EH (cell line): ENCODE measurements at places on chromosomes 1 and 21.

DNA sequence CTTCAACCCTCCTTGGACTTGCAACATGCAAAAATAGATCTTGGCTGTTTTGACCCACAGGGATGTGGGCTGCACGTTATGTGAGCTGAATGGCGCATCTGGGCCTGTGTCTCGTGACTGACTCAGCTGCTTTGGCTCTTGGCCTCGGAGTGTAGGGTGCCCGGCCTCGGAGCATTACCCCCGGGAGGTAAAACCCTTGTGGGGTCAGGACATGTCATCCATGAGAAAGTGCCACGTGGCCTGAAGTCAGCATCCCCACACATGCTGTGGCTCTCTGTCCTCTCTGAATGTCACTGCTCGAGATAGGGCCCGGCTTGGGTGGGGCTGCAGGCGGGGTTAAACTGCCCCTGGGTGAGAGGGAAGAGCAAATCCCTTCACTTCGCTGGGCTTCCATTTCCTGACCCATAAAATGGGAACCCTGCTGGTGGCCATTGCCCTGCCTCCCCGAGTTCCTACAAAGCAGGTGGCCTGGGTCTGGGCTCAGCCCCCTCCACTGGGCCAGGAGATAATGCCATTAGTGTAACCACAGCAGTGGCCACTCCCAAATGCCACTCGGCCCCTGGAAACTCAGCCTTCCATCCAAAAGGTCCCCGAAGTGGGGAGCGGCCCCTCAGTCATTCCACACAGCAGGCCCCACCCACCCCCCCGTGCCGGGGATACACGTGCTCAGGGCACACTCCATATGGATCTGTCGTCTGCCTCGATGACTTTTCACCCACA is 22.8 kb upstream of the TSPEAR start:
- DNase-seq = peak; percentile 9

GRCh38 chr1:56931211-56931610 is 34.6 kb downstream of the C8B start:
- DNase-seq = no peak

GRCh38 chr1:87791931-87792740 is 463.5 kb downstream of the LMO4 start:
- no peak for DNase-seq

DNA sequence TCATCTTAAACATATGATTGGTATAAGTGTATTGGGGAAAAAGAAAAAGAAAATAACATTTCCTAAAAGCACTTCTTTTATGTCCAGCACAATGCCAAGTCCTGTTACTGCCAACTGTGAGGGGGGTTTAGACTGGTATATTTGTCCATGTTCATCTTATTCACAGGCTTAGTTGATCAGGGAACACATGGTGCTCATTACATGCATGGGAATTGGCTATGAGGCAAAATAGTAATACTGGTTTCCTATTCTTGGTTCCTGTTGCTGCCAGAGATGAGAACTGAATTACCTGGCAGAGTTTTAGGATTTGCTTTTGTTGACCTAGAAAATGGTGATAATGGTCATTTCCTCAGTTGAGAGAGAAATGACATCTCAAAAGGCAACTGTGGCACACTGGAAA is 398.8 kb downstream of the DUSP10 start:
- no peak for DNase-seq

DNA sequence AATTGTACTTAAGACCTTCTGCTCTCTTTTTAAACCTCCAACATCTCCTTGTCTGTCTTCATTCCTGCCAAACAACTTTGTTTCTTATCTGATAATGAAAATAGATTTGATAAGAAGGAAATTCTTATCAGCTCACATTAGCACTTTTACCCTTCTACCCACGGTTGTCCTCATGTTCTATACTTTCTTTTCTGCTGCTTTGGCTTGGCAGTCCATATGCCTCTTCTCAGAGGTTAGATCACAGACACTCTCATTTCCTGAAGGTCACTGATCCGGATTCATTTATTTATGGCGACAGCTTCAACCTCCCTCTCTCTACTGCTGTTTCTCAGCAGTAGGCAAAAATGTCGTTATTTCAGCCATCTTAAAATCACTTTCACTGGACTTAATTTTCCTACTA is 2015.8 kb downstream of the NCAM2 start:
- no peak for DNase-seq

DNA sequence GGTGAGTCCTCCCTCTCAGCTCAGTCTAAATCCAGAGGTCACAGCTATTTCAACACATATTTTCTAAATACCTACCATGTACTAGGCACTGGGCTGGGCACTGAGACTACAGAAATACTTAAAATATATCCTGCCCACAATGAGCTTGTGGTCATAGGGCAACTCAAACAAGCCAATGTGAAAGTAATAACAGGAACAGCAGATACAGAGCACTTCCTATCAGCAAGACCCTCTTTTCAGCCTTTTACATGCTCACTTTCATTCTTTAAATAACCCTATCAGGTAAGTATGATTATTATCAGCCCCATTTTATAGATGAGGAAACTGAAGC is 71.9 kb downstream of the CD34 start:
- no peak for DNase-seq

GRCh38 chr1:12075195-12076114 is 12.4 kb downstream of the TNFRSF8 start:
- peak; percentile 92 for DNase-seq

- DNase-seq = peak; percentile 32
Measured at GRCh38 chr1:55209247-55209646, 5.9 kb downstream of the USP24 start.

- peak; percentile 61 for DNase-seq
Measured at GRCh38 chr21:43758111-43758641, 17.9 kb downstream of the CSTB start.

DNA sequence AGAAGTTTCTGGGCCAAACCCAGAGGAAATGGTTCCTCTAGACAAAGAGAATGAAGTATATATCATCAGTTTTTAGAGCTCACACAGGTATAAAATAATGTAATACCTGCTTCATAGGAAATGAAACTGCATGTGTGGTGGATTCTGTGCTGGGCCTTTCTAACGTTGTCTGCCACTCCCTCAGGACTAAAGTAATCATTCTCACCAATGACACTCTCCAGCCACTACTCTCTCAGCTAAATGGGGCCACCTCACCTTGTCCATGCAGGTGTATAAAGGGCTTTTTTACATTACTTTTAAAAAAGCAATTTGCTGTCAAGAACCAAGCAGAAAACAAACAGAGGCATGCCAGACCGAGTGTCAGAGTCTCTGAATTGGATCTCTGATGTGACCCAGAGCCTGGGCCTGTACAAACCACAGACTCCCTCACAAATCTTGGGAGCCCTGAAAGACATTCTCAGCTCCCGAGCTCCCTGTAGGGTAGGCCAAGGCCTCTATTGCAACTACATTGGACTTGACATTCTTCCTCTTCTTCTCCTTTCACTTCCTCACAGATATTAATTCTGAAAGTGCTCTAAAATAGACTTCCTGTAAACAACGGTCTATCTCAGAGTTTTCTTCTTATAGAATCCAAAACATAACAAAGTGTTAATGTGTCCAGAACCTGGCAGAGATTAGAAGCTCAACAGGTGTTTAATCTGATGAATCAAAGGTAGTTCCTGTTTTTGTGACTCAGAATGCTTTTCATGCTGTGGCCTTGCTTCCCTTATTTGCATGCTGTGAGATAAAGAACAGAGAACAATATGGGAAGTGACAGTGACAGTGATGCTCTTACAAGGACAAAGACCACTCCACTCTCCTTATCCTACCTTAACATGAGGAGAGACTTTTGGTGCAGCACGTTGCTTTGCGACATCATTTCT is 8.6 kb downstream of the AIM2 start:
- no peak for DNase-seq

DNA sequence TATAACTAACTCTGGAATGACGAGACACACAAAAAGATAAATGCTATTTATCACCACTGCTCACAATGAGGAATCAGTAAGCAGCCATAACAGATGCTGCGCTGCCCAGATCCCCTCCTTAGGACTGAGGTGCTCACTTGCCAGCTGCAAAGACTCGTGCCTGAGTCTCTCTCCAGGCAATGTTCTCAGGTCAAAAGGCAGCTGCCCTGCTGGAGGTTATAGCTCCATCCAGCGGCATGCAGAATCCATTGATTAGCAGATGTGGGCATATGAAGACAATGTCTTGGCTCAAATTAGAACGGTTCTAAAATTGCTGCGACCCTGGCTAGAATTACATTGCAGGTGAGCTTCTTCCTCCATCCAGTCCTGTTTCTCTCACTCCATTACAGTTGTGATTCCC is 328.2 kb upstream of the CHRM3 start:
- DNase-seq = no peak

DNA sequence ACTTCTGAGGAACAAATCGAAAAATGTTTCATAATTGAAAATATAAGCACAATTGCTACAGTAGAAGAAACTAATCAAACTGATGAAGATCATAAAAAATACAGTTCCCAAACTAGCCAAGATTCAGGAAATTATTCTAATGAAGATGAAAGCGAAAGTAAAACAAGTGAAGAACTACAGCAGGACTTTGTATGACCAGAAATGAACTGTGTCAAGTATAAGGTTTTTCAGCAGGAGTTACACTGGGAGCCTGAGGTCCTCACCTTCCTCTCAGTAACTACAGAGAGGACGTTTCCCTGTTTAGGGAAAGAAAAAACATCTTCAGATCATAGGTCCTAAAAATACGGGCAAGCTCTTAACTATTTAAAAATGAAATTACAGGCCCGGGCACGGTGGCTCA is 30.6 kb downstream of the IFNAR1 start:
- no peak for DNase-seq

DNA sequence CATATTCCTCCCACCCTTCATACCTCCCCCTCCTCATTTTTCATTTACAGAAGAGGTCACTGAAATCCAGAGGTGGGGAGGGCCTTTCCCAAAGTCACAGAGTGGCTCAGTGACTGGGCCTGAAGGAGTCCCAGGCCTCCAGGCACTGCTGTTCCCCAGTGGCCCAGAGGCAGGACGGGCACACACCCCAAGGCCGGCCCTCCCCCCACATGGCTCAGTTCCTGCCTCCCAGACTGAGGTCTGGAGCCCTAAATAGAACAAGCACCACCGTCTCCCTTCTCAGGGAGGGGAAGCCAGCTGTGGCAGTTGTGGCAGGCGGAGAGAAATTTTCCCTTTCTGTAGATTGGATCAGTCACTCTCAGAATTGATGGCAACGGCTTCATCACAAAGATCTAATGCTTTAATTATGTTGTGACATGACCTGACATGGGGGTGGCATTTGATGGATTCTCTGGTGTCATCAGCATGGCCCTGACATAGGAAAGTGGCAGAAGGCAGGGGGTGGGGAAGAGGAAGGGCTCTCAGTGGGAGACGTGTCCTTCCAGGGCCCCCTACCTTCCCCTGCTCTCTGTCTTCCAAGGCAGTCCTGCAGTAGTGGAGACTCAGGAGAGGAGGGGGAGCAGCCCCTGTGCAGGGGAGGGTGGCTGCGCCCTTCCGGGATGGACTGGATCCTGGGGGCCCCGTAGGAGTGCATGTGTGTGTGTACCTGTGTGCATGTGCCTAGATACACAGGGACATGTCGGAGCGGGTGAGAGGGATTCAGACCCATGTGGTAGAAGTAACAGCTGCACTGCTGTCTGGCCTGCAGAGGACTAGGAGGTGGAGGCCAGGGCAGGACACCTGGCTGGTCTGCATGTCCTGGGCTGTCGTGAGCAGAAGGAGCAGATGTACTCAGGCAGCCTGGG is 41.2 kb upstream of the FOXO6 start:
- DNase-seq = no peak

DNA sequence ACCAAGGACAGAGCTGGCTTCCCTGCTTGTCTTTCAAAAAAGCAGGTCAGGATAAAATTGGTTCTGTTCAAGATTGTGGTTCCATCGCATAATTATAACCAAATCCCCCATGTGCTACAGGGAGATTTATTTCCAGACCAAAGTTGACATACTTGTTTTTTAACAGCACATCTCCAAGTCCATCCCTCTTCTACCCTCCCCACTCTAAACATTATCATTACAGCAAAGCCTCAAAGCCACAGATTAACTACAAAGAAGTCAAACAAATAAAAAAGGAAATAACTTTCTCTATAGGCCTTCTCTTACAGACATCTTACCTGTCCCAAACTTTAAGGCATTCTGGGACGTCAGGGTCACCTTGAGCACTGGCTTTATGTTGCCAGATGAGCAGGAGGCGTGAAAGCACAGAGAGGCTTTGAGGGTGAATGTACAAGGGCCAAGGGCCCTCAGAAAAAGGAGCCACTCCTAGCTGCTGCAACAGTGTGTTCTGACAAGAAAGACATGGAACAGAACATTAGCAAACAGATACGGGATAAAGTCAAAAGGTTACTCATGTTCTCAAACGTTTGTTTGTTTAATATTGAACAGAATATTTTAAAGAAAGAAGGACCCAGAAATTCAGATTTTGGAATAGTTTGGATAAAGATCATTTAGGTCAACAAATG is 31.2 kb downstream of the UBR4 start:
- no peak for DNase-seq

- no peak for DNase-seq
Measured at GRCh38 chr1:115283681-115284146, 54.3 kb downstream of the NGF start.

GRCh38 chr21:42306366-42307035 is 8.7 kb downstream of the TFF3 start:
- DNase-seq = no peak

DNA sequence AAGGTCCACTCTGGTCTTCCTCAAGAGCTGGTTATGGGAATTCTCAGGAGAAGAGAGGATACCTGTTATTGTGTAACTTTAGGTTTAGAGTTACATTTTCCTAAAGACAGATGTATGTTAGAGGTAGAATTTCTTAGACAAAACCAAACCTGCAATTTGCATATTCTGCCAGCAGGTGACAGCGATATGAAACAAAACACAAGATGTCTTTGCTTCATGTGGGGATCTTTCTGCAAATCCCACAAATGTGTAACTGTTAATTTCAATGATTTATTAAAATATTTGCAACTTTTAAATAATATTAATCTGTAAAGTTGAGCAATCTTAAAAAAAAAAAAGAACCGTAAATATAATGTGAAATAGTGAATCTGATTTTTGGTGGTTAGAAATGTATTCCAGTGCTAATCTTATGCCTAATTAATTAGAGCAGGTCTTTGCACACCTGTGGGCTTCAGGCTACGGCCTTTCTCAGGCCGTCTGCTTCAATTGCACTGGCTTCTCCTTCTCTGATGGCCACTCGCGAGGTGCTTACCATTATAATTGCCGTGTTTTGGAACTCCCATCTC is 33.4 kb downstream of the FAM78B start:
- no peak for DNase-seq

DNA sequence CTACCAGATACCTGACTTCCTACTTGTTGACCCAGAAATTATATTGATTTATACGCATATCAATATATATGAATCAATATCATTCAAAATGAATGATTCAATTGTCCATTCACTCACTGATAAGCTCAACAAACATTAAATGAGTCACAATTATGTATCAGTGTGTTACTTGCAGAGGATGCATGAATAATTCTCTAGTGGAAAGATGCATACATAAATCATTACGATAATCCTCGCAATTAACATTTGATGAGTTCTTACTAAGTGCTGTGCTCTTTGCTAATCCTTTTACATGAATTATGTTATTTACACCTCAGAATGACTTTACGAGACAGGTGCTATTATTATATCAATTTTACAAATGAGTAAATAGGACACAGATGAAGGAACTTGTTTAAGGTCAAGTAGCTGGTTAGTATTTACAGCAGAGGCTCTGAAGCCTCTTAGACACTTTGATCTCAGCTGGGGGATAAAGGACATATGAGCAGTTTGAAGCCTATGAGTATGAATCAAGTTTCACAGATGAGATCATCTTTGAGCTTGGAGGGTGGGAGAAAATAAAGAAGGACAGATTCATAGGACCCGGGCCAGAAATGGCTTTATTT is 112.8 kb upstream of the ADAMTS5 start:
- no peak for DNase-seq

- no peak for DNase-seq
Measured at GRCh38 chr21:45336535-45336810, 48.8 kb upstream of the POFUT2 start.
